ENCODE measurements at places on chromosomes 6 and 20. TPM values are rescaled to one million over a fixed set of nuclear protein-coding genes. Genes with fewer than 3 reads are reported as not detected.

DNA sequence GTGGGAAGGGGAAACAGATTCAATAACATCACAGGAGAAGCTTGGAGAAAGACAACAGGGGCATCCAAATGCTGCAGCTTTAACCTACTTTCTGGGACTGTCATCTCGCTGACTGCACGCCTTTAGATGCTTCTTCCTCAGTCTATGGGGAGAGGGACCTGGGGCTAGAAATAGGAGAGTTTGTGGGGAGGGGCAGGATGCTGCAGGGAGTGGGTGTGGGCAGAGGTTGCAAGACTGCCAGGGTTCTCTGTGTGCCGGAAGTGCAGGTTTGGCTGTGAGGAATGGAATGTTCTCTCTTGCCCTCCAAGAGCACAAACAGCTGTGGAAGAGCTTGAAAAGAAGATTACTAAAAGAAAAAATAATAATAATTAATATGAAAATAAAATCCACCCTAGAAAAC, 93.2 kb downstream of the FOXO3 start:
- DNase-seq = no peak

- no peak for DNase-seq
Measured at GRCh38 chr6:33356295-33356694, 35.3 kb upstream of the KIFC1 start.

CCM2L gene
- total RNA-seq = 2.9 TPM

TRIM31 gene
- total RNA-seq = not detected

VSX1 gene
- total RNA-seq = not detected
